ENCODE measurements at places on chromosomes 3 and 15. TPM values are rescaled to one million over a fixed set of nuclear protein-coding genes. Genes with fewer than 3 reads are reported as not detected.

The PRRT3 gene
- total RNA-seq, result 8.4 TPM

The SLC6A1 gene
- not detected for total RNA-seq

The P2RY1 gene
- total RNA-seq, result 2.6 TPM

The SST gene
- not detected for total RNA-seq

The SERPINI2 gene
- not detected for total RNA-seq

The SLC6A6 gene
- 25.5 TPM for total RNA-seq

The RHOA gene
- 359 TPM for total RNA-seq

The HHATL gene
- total RNA-seq, result not detected

The ECE2 gene
- total RNA-seq, result 0.12 TPM

The PIF1 gene
- 6.2 TPM for total RNA-seq

The HEMK1 gene
- total RNA-seq, result 11.3 TPM

The GALNT15 gene
- 31.0 TPM for total RNA-seq

The VIPR1 gene
- 0.31 TPM for total RNA-seq

The IL20RB gene
- total RNA-seq, result 0.44 TPM

The OR5K2 gene
- total RNA-seq, result not detected

The OXSR1 gene
- 16.1 TPM for total RNA-seq

The WDR93 gene
- total RNA-seq, result not detected

The TMOD2 gene
- total RNA-seq, result 6.6 TPM

The SATB1 gene
- 13.9 TPM for total RNA-seq

The UROC1 gene
- not detected for total RNA-seq

The CMTM7 gene
- 22.5 TPM for total RNA-seq

The GOLGA8T gene
- not detected for total RNA-seq

The FBXO40 gene
- not detected for total RNA-seq

The TLR9 gene
- not detected for total RNA-seq

The TIMP4 gene
- total RNA-seq, result 54.6 TPM

The ZNF385D gene
- total RNA-seq, result 2.0 TPM

The PP2D1 gene
- total RNA-seq, result not detected

The ARRDC4 gene
- total RNA-seq, result 9.8 TPM

The C3orf85 gene
- total RNA-seq, result not detected

The TTLL13 gene
- total RNA-seq, result not detected

The PDZRN3 gene
- 46.0 TPM for total RNA-seq

The USP50 gene
- not detected for total RNA-seq

The IMPG2 gene
- total RNA-seq, result 0.20 TPM

The OXTR gene
- total RNA-seq, result 3.2 TPM

The PHLDB2 gene
- total RNA-seq, result 35.1 TPM

The LRRC2 gene
- total RNA-seq, result 0.37 TPM

The SLC28A2 gene
- not detected for total RNA-seq

The CISH gene
- total RNA-seq, result 3.5 TPM

The GRAMD2A gene
- 0.05 TPM for total RNA-seq

The TMEM115 gene
- 65.7 TPM for total RNA-seq

Measured in cardiac ventricle fibroblast (primary cell).